ENCODE measurements at places on chromosomes 3 and 15.

DNA sequence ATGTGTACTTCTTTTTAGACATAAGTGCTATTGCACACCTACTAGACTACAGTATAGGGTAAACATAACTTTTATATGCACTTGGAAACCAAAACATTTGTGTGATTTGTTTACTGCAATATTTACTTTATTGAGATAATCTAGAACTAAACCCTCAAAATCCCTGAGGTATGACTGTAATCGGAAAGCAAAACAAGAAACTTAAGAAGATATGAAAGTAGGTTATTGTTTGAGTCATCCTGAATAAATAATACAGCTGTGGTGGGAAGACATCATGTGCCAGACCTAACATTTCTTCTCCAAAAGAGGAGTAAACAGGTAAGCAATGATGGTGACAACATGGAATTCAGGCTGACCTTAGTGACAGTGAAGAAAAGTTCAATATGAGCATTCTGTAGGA lies 765.5 kb downstream of the OTOL1 start:
- no peak for DNase-seq

GRCh38 chr3:17557749-17558463 lies 184.5 kb downstream of the TBC1D5 start:
- DNase-seq: no peak

DNA sequence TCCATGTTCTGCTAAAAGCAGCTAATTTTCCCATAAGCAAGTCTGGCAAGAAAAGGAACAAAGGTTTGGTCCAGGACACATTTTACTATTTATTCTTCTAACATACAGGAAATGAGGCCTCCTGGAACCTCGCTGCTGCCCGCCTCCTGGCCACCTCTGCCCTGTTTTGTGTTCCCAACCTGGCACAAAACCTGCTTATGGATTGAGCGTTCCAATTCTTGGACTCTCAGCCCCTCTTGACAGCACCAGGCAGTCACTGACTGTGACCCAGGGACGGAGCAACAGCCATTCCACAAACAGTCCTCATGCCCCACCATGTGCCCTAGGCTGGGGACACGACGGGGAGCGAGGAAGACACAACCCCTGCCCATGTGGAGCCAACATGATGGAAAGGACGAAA lies 11.6 kb upstream of the SSUH2 start:
- DNase-seq: no peak

GRCh38 chr3:60316121-60316797 lies 935.0 kb downstream of the FHIT start:
- DNase-seq: no peak

DNA sequence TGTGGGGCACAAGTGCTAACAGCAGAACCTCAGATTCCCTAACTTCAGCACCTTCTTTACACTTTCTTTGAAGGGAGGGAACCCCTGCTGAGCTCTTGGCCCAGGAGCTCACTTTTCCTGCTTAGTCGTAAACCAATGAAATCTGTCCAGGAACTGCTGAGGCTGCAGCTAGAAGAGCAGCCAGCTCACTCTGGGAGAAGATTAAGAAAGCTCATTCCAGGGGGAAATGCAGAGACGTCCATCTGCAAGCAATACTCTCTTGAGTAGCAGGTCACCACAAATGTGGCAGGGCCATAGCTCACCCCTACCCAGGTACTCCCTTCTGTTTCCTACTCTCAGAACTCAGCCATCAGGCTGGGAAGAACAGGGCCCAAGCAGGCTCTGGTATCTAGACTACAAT lies 103.3 kb downstream of the WDR76 start:
- no peak for DNase-seq

- no peak for DNase-seq
Observed at GRCh38 chr15:49015896-49016295, 30.4 kb downstream of the SECISBP2L start.

DNA sequence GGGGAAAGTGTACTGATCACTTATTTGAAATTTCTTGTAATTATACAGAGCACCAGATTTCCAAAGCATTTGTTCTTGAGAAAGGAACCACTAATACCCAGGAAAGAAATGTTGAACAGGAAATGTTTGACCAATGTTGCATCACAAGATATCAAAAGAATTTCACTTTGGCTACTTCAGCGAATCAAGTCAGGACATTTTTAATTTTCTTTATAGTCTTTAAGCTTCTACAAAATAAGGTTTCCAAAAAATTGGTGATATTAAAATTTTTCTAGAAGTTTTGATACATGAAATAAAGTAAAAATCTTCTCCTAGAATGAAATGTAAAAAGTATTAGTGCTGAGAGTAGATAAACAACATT lies 421.9 kb downstream of the MECOM start:
- no peak for DNase-seq

GRCh38 chr3:52456800-52457183 lies 1.4 kb downstream of the NISCH start:
- DNase-seq: no peak

GRCh38 chr3:10628891-10629670 lies 123.7 kb upstream of the ATP2B2 start:
- DNase-seq: no peak

DNA sequence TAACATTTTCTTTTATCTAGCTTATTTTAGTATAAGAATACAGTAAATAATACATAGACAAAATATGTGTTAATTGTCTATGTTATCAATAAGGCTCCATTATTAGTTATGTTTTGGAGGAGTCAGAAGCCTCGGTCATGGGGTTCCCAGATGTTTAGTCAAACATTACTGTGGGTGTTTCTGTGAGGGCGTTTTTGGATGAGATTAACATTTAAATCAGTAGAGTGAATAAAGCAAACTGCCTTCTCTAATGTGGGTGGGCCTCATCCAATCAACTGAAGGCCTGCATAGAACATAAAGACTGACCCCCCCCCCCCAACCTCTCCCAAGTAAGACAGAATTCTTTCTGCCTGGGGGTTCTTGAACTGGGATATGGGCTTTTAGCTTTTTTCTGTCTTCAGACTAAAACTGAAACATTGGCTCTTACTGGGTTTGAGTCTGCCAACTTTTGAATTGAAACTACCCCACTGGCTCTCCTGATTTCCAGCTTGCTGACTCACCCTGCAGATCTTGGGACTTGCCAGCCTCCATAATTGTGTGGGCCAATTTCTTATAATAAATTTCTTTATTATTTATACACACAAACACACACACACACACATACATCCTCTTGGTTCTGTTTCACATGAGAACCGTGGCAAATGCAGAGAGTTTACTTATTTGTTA lies 192.0 kb downstream of the TPRG1 start:
- no peak for DNase-seq

DNA sequence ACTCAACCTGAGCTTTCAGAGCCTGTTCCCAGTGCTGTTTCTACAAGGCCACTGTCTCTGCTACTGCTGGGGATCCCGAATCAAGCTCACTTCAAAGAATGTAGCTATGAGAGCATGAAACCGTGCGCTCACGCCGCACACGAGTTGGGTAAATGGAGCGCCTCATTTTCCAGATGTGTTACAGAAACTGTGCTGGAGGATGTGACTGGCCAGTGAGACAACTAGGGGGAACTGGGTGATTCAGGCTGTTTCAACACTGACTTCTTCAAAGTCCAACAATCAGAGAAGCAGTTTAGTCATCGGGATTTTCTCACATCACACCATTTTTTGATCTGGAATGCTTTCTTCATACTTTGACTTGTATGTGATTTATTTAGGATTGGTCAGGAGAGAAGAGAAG lies 3.5 kb downstream of the ZNF710 start:
- DNase-seq: no peak

DNA sequence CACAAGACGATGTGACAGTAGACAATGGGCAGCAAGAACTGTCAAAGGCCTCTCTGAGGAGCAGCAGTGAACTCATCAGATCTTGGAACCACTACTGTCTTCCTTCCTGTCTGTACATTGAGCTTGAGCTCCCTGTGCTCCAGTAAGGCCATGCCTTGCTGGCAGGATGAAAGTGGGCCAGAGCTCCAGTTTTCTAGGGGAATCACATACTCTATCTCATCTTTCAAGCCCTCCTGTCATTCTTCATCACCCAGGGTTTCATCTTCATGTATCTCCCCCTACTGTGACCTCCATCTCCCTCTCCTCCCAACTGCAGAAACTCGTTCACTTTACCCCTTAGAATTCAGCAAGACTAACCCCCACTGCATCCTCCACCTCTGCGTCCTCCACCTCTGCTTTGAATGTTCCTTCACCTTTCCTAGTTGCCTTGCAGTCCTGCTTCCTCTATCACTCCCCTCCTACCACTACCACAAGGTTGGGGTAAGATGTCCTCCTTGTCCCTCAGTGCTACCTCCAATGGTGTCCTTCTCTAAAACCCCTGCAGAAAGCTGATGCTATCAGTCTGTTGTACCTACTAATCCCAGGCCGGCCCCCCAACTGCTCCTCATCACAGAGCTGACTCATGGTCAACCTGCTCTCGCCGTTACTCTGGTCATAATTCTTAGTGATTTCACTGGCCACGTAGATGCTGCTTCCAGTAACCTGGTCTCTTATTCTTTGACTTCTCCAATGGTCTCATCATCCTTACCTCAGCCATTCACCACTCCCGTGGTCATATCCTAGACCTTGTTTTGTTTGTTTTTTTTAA lies 22.3 kb downstream of the NKIRAS1 start:
- no peak for DNase-seq

- no peak for DNase-seq
Observed at GRCh38 chr3:46400000-46400734, 6.7 kb downstream of the CCR5AS start.

DNA sequence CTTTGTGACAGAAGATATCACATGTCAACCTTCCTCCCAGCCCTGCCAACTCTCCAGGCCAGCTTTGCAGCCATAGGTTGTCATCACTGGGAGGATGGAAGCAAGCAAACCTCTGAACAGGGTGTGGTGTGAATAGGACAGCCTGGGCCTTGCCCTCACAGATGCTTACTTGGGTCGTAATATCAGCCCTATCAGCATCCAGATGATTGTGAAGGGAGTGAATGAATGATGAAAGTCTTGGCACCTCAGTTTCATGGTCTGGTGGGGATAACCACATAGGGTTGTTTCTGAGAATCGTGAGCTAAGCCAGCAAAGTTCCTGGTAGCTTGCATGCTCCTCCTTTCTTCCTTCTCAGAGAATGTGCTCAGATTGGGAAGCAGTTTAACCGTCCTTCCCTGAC lies 55.1 kb upstream of the POLR2M start:
- no peak for DNase-seq

DNA sequence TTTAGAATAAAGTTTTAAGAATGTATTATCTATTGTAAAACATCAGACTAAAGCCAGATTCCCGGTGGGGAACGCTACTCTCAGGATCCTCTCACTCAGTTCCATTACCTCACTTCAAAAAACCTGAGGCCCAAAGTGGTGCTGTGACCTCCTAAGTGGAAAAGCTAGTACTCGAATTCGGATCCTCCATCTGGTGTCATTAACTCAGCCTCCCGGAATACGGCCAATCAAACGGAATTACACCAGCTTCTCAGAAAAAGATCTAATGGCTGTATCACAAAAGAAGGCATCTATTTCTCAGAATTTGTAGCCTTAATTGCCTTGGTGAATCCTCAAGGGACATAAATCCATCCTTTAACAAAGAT lies 627 bp downstream of the ACAD11 start:
- DNase-seq: no peak
